ENCODE measurements at places on chromosomes 4 and X.

DNA sequence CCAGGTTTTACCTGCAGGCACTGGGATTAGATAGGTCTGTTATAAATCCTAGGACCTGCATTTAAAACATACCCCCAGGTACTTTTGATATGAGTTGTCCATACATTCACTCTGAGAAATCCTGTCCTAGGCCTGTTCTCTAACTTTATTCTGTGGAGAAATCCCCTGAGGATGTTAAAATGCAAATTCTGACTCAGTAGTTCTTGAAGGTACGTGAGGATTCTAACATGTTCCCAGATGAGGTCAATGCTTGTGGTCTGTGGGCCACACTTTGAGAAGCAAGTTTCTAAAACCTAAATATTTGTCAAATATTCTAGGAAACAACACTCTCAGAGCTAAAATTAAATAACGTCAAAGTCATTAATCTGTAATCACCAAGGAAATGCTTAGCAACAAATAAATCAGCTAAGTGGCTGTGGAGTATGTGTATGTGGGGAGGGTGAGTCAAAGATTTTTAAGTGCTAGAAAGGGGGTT, 101.3 kb upstream of the MAGEB16 start:
- DNase-seq, result no peak

- no peak for DNase-seq
These were observed 16.8 kb downstream of the TSPAN7 start for GRCh38 chrX:38578167-38578566.

DNA sequence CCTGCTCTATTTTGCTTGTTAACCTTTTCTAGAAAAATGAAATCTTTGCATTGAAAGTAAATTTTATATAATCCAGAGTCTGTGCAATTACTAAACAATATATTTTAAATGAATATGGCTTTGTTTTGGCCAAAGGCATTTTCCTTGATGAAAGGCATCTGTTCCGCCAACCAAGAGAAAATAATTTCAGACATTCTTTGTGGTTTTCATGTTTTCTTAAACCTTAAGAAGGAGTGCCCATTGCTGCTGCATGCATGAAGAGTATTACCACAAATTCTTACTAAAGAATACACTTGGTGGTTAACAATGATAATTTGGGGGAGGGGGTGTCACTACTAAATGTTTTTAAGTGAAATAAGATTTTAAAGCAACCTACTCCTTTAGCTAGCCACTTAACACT, 2.7 kb upstream of the PDGFC start:
- DNase-seq, result peak; percentile 43

- DNase-seq, result no peak
These were observed 86.5 kb upstream of the RPL34 start for GRCh38 chr4:108533876-108534275.

DNA sequence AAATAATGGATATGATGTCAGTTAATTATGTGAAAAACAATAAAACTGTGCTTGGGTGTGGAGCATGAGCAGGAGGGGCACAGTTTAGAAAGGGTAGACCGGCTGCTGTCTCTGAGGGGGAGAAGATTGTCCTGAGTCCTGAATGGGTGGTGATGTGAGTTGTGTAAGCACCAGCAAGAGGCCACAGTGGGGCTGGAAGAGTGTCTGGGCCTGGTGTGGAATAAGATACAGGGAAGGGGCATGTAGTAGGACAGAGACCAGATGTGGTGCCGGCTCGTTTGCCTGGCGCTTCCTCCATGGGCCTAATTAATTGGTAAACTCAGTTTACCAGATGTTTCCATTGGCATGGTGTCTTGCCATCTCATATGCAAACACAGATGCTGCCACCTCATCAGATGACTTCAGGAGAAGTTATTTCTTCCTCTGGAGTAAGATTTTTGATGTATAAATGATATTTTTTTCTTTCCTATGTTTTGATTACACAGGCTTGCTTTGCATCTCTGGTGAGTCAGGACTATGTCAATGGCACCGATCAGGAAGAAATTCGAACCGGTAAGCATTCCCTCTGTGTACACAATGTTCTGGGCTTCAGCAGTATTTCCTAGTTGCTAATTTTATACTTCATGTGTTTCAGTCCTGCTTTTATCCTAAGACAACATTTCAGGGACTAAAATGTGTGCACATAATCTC, 5.1 kb downstream of the MED28 start:
- DNase-seq, result peak; percentile 83

DNA sequence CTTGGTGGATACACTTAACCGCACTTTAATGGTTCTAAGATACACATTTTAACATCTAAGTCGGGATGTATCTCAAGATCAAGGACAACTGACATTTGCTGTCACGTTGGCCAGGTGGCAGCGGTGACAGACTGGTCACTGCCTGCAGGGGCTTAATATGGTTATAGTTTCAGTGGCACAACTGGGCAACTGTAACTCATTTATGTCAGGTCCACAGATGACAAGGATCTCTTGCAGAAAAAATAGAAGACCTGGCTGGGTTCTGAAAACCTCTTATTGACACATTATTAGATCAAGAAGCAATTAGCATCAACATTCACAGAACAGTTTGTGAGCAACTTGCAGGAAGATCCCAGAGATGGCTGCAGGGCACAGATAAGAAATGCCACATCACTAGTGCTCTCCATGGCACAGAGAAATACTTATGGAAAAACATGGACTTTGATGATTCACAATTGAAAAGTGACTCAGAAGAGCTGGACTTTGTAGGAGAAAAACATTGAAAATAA, 99.6 kb upstream of the SORBS2 start:
- peak; percentile 5 for DNase-seq

DNA sequence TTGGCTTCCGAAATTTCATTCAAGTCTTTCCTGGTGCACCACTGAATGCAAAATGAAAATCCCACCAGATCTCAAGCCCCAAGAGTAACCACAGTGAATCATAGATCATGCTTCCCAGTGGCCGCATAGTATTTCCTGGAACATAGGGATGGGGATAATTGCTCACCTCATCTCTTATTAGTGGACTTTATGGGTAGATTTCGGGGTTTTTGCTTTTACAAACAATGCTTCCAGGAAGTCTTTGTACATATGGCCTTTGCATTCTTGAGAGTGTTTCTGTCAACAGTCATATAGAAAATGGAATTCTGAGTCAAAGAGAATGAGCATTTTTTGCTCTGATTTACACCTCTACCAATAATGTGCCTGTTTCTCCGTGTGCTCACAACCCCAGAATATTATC, 53.4 kb downstream of the PPEF2 start:
- no peak for DNase-seq

- DNase-seq, result peak; percentile 41
These were observed 4.1 kb downstream of the SLIT2 start for GRCh38 chr4:20255823-20256222.

DNA sequence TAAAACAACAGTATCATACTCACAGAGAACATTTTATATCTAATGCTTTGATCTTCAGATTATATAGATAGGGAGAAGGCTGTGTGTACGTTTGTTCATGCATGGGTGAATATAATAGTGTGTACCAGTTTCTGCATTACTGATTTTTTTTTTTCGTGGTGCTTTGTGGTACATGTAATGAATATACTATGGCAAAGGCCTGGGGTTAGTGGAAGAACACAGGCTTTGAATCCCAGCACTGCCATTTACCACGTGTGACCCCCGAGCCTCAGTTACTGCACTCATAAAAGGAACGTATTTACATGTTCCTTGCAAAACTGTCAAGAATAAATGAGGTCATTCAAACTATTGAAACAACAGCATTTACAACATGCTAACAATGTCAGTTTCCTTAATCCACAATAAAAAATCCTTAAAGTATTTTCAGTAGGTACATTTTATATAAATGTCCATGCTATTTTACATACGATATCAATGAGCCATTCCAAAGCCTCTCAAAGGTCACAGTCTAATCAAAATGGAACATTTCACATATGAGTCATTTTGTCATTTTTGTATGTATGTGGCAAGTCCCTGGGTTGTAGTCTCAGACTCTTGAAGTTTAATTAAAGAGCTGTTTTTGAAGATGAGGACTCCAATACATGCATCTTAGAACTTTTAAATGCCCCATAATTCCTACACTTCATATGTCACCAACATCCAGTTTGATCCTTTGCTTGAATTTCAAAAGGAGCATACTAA, 242.8 kb downstream of the PPP3CA start:
- no peak for DNase-seq

- DNase-seq, result no peak
These were observed 97.3 kb upstream of the HPRT1 start for GRCh38 chrX:134362560-134363089.

GRCh38 chr4:55173580-55173979, 48.2 kb upstream of the KDR start:
- DNase-seq, result peak; percentile 50

DNA sequence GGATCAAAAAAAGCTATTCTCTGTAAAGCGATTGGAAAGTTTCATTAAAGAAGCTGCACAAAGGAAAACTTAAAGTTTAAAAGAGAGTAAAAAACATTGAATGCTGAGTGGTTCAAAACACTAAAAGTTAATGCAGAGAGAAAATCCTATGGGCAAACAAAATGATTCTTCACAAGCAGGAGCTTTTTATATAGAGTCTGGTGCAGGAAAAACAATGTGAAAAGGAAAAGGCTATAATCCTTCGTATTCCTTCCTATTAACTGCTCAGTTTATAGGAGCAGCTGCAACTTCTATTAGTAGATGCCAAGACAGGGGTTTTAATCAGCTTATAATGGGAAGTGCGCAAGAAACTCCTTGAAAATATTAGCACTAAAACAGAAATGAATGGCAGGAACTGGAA, 100.7 kb downstream of the PDGFC start:
- DNase-seq, result no peak

- DNase-seq, result peak; percentile 55
These were observed 321.3 kb downstream of the PTTG2 start for GRCh38 chr4:38281371-38282071.

DNA sequence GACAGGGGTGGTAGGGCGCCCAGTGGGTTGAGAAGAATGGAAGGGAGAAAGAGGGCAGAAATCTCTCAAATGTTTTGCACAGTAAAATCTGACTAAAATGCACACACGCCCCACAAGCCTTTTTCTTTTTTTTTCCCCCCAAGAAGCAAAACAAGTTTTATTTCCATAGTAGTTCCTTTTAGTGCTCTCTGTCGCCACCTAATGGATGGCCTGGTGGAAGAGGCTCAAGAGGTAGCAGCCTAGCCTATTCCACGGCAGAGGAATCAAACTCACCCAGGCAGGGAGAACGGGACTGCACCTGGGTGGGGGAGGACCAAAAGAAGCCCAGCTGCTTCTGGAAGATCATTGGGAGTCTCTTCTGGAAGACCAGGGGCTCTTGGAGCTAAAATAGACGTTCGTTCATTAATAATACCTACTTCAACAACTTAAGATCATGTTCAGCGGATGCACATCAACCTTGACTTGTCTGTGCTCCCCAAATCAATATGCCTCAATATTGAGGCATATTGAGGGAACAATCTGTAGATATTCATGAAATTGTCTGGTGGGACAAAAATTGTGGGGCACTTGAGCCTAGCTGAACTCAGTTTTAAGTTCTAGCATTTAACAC, 31.6 kb upstream of the IRAK1 start:
- DNase-seq, result peak; percentile 78

- no peak for DNase-seq
These were observed 39.7 kb downstream of the ENPEP start for GRCh38 chr4:110515676-110516075.

GRCh38 chrX:9352694-9353411, 112.0 kb upstream of the TBL1X start:
- peak; percentile 69 for DNase-seq

DNA sequence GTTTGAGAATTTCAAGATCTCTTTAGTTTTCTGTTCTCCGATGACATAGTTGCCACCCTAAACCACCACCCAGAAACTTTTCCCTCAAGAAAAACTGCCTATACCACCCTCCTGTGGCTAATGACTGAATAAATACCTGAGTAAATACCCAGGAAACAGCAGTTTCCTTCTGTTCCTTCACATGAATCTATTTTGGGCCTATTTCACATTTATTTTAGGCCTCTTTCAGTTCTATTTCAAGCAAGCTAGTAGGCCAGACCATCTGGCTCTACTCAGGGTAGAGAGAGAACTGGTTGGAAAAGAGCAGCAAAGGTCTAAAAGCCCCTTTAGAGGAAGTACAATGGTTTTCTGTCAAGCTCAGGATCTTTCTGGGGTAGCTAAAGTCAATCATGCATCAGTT, 23.4 kb downstream of the ARHGEF9 start:
- no peak for DNase-seq

- DNase-seq, result no peak
These were observed 331.6 kb upstream of the ZFP42 start for GRCh38 chr4:187664011-187664410.
